ENCODE measurements at places on chromosomes 13 and 19. TPM values are rescaled to one million over a fixed set of nuclear protein-coding genes. Genes with fewer than 3 reads are reported as not detected.

- no peak for DNase-seq
Observed at GRCh38 chr13:43326100-43326499, 302.7 kb downstream of the DNAJC15 start.

DNA sequence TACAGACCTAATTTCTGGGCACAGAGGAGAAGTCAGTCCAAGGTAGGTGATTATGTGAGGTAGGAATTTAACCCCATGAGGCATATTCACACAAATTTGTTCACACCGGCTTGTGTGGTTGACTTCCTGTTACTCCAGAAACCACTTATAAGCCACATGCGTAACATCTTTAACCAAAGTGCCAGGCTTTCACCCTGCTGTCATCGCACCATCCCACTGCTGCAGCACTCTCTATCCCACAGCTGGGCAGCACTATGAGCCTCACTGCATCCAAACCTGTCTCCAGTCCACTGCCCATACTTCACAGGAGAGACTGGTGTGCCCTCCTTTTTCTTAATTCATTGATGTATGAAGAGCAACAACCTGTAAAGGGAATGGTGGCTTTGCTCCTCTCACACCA lies 128.2 kb upstream of the ARGLU1 start:
- DNase-seq = no peak

DNA sequence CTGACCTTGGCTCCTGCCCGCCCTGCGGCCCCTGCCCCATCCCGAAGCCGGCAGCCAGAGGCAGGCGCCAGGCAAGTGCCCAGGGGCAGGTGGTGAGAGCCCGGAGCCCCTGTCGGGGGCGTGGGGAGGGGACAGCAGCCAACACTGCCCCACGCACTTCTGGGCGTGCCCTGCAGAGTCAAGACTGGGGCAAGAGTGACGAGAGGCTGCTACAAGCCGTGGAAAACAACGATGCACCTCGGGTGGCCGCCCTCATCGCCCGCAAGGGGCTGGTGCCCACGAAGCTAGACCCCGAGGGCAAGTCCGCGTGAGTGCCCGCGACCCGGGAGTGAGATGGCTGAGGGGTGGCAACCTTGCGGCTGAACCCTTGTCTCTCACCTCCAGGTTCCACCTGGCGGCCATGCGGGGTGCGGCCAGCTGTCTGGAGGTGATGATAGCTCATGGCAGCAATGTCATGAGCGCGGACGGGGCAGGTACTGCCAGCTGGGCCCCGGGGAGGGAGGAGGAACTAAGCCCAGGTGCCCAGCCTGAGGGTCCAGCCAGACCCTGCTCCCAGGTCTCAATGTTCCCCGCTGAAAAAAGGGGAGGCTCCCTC lies 17.3 kb downstream of the ANKRD24 start:
- no peak for DNase-seq

DNA sequence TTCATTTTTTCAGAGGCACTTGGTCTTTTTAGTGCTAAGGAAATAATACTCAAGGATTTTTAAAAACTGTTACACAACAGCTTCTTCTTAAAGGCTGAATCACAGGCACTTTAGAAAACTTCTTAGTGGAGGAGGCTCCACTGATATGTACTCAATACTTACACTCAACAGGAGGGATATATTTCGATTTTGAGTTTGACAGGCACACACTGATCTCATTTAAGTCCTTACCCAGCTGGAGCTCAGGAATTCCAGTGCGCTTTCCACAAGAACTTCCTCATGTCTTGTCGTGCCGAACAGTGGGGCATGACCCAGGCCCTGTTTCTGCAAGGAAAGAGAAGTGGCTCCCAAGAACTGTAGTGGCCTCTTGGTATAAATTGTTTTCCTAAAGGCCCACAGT lies 103.8 kb downstream of the RGCC start:
- no peak for DNase-seq

BRME1 gene
- total RNA-seq = under 0.01 TPM

- no peak for DNase-seq
Observed at GRCh38 chr13:51887468-51887867, 25.7 kb downstream of the CCDC70 start.

FLT1 gene
- 42.7 TPM for total RNA-seq

GRCh38 chr13:112688560-112689302 lies 1.1 kb upstream of the ATP11A start:
- no peak for DNase-seq

- peak; percentile 14 for DNase-seq
Observed at GRCh38 chr13:28805193-28805819, 14.8 kb upstream of the MTUS2 start.

DNA sequence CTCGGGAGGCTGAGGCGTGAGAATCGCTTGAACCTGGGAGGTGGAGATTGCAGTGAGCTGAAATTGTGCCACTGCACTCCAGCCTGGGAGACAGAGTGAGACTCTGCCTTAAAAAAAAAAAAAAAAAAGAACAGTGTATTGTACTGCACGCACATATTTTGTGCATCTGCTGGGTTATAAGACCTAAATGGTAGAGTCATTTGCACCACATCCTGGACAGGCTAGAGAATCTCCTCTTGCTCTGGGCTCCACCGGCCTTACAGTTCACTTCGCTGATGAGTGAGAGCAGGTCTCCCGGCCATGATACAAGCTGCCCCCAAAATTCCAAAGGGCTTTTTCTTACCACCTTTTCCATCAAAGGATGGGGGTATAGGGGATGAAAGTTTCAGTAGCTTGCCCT lies 7.2 kb upstream of the SAE1 start:
- no peak for DNase-seq

- no peak for DNase-seq
Observed at GRCh38 chr19:30069535-30070197, 127.6 kb downstream of the URI1 start.

GRCh38 chr19:1471010-1471514 lies 8.0 kb downstream of the C19orf25 start:
- DNase-seq = no peak

IL27RA gene
- 4.1 TPM for total RNA-seq

- DNase-seq = no peak
Observed at GRCh38 chr19:33211794-33212435, 13.7 kb downstream of the SLC7A10 start.

- no peak for DNase-seq
Observed at GRCh38 chr13:66138172-66138811, 1091.8 kb downstream of the PCDH9 start.

- DNase-seq = no peak
Observed at GRCh38 chr13:107117327-107118012, 549.5 kb upstream of the ARGLU1 start.

GRIK5 gene
- total RNA-seq = not detected

All from lung microvascular endothelial cell (primary cell).